ENCODE measurements at places on chromosomes 4 and X.

DNA sequence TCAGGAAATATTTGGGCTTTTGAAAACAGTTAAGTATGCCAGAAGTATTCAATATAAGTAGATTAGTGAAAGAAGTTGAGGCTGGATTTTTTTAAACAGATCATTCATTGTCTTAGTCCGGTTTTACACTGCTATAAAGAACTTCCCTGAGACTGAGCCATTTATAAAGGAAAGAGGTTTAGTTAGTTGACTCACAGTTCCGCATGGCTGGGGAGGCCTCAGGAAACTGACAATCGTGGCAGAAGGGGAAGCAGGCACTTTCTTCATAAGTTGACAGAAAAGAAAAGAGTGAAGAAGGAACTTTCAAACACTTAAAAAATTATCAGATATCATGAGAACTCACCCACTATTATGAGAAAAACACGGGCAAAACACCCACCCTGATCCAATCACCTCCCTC is 31.1 kb upstream of the CYLC1 start:
- no peak for DNase-seq

- no peak for DNase-seq
These were observed 130.8 kb upstream of the IL1RAPL2 start for GRCh38 chrX:104435249-104435648.

DNA sequence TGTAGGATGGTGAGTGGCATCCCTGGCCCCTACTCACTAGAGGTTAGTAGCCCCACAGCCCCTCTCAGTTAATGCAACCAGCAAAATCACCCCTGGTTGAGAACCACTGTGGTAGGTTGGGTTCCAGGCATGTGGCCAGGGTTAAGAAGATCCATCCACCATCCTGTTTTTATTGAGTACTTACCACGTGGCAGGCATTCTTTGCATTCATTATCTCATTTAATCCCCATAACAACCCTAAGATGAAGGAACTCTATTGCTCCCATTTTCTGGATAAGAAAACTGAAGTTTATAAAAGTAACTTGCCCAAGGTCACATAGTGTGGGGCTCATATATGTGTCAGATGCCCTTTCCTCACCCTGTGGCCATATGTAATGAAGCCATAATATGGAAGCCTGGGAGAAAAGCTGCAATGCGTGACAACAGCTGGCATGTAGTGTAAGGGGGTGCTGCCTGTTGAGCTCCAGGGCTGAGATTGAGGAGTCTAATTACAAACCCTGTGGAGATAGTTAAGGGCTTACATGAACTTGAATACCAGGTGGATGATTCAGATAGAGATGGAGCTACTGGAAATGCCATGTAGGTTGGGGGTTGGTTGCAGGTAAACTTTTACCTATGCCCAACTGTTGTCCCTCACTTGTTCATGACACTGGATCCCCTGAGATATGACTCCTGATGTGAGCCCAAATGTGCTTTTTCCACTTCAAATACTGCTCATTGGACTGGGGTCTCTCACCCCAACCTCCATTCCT is 100.2 kb upstream of the PGRMC2 start:
- DNase-seq = peak; percentile 52

DNA sequence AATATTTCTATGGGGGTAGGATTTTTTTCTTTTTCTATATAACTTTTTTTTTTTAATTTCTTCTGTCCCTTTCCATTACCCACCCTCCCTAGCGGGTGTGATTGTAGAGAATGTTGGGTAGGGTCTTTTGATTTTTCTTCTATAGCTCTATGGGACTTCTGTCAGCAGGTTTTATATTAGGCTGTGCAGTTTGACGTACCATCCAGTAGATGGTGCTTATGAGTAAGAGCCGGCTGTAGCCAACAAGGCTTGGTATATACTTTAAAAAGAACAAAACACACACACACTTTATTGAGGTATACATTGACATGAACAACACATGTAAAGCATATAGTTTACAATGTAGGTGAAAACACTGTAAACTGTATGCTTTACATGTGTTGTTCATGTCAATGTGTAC is 247.9 kb upstream of the POF1B start:
- DNase-seq = peak; percentile 18

DNA sequence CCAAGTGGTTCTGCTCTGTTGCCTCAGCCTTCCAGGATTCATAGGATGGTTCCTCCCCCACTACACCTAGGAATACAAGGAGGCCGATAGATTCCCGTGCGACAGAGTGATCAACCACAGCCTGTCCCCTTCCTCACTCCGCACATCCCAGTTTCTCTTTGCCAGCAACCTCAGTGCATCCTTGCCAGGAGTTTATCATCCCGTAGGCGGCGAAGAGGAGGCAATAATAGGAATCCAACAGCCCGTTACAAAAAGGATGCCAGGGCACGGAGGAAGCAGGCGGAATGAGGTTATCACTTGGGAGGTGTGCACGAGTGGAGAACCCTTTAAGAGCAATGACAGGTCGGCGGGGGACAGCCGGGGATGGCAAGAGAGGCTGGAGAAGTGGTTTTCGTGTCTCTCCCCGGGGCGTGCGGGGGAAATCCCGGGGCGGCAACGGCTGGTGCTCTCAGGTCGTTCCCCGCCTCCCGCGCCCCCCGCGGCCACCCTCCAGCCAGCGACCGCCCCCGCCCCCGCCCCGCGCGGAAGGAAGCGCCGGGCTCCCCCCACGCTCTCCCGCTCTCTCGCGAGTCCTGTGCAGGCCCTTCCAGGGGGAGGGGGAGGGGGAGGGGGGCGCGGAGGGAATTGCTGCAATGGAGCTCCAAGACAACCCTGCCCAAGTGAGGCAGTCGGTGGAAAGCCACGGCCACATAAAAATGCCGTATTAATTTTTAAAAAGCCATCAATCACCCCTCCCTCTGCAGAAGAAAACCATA is 1.6 kb downstream of the PPP3CA start:
- peak; percentile 81 for DNase-seq

DNA sequence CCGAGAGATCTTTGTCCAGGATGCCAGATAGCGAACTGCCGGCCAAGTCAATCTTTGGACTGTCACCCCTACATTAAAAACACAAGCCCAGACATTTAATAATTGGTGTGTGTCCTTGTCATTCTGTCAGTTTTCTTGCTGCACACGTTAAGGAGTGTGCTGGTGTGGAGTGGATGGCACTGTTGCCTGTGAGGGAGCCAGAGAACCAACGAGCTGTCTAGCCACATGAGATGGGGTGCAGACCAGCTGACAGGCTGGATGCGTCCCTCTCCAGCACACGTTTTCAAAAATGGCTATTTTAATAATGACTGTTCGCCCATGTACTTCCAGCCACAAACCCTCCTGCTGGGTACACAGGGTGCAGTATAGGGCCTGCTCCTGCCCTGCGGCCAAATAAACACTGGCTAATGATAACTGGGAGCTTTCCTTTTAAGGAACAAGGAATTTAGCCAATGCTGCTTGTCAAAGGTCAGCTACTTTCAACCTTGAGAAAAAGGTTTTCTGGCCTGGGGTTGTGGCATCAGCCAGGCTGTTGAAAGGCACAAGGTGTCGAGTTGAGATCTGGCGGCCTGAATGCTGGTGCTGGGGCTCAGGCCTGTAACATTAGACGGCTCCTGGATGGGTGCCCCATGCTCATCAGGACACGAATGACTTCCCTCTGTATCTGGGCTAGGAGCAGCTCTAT is 54.0 kb upstream of the MAP3K15 start:
- no peak for DNase-seq

GRCh38 chr4:110959041-110959643 is 336.3 kb upstream of the PITX2 start:
- DNase-seq = no peak

- no peak for DNase-seq
These were observed 46.8 kb upstream of the GC start for GRCh38 chr4:71830497-71831190.

DNA sequence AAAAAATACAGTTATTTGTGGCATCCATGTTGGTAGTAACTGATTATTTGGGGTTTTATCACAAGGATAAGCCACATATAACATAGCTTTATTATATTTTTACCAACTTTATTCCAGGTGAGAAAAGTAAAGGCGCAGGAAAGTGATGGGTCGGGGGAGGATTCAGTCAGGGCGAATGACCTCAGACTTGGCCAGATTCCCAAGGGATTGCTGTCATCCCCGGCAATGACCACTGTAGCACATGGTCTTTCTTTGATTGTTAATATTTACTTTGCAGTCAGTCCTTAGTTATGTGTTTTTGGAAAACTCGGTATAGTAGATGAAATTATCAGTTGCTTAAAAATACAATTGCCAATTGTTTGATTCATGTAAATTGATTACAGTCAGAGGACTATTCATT is 17.6 kb downstream of the GRIA3 start:
- no peak for DNase-seq

- DNase-seq = peak; percentile 18
These were observed 23.5 kb upstream of the CT55 start for GRCh38 chrX:135194684-135195083.

GRCh38 chr4:142285222-142285583 is 560.9 kb downstream of the INPP4B start:
- DNase-seq = no peak

DNA sequence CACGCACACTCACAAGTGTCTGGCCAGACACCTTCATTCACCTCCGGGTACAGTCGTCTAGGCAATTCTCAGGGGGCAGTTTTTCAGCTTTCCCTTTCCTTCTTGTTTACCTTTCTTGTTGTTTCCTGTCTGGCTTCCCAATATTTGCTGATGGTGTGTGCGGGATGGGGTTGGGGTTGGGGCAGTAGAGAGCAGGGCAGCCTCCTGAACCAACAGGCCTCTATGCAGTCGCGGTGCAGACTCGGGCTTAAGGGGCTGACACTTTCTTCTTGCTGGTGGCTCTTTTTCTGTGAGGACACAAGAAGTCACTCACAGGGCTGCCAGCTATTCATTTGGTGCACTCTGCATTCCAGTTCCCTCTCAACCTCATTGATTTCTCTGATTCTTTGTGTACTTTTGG is 56.4 kb downstream of the NBDY start:
- no peak for DNase-seq

GRCh38 chr4:8308856-8309771 is 39.6 kb downstream of the HTRA3 start:
- no peak for DNase-seq

- no peak for DNase-seq
These were observed 9.0 kb downstream of the ATP10D start for GRCh38 chr4:47494124-47494430.

DNA sequence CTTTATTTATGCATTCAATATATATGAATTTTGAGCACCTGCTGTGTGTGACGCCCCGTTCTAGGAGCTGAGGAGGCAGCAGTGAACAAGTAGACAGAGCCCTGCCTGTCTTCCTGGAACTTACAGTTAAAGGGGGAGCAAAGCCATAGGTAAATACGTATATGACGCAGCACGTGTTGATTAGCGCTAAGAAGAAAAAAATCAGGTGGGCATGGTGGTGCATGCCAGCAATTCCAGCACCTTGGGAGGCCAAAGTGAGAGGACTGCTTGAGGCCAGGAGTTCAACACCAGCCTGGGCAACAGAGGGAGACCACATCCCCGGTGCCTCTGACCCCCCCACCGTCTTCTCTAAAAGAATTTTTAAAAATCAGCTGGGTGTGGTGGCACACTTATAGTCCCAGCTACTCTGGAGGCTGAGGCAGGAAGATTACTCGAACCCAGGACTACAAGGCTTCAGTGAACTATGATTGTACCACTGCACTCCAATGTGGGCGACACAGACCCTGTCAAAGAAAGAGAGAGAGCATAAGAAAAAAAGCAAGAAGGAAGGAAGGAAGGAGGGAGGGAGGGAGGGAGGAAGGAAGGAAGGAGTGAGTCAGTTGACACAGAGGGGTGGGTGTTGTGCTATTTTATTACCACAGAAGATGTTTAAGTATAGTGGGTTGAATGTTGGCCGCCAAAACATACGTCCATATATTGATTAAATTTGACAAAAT is 5.4 kb upstream of the KIAA0232 start:
- DNase-seq = no peak

- no peak for DNase-seq
These were observed 48.4 kb upstream of the CLNK start for GRCh38 chr4:10732914-10733415.

- DNase-seq = peak; percentile 20
These were observed 36.7 kb upstream of the GRXCR1 start for GRCh38 chr4:42855779-42856178.

- DNase-seq = no peak
These were observed 750.5 kb upstream of the POU3F4 start for GRCh38 chrX:82757614-82758013.

GRCh38 chr4:69907151-69907550 is 23.7 kb upstream of the CSN1S1 start:
- DNase-seq = no peak

- no peak for DNase-seq
These were observed 71.6 kb upstream of the MAB21L2 start for GRCh38 chr4:150510176-150510865.

DNA sequence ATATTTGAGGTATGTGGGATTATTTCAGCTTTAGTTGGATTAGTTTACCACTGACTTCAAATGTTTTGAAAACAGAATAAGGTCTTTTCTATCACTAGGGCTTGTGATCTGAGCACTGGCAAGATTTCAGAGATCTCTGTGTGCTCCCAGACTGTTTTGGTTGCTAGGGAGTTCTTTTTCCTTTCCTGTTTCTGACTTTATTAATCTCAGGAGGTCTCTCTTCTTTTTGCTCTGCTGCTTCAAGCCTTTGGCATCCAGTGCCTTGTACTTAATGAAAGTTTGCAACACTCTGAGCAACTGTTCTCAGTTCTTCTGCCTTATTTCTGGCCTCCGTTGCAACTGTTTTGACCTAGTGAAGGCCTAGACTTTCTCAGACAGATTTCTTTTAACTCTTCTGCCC is 32.1 kb upstream of the PAQR3 start:
- no peak for DNase-seq

DNA sequence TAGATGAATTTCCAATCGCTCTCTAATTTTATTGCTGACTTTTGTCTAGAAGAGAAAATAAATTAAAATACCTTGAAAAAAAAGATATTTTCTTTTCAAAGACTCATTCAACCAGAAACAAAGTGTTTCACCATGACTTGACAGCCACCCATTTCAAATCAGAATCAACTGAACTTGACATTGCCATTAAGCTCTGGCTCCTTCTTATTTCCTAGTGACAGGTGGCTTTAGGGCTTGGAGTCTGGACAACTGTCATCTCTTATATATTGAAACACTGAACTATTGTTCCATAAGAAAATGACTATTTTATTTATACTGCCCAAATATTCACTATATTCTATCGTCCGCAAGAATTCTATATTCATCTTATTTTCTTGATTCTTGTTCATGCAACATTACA is 229.2 kb downstream of the SLC39A8 start:
- no peak for DNase-seq
